ENCODE measurements at places on chromosomes 3 and 15.

GRCh38 chr3:173583496-173583895, 186.0 kb downstream of the NLGN1 start:
- DNase-seq = no peak

- DNase-seq = peak; percentile 92
Observed at GRCh38 chr15:55318588-55319494, at the start of the genes PIGB and PIGBOS1. Gene PIGB (plus strand): TSS chr15:55319222. CDS start chr15:55319251, 29 bp downstream. Gene PIGBOS1 (minus strand): TSS chr15:55319123. CDS start chr15:55317792, 1,331 bp downstream.

DNA sequence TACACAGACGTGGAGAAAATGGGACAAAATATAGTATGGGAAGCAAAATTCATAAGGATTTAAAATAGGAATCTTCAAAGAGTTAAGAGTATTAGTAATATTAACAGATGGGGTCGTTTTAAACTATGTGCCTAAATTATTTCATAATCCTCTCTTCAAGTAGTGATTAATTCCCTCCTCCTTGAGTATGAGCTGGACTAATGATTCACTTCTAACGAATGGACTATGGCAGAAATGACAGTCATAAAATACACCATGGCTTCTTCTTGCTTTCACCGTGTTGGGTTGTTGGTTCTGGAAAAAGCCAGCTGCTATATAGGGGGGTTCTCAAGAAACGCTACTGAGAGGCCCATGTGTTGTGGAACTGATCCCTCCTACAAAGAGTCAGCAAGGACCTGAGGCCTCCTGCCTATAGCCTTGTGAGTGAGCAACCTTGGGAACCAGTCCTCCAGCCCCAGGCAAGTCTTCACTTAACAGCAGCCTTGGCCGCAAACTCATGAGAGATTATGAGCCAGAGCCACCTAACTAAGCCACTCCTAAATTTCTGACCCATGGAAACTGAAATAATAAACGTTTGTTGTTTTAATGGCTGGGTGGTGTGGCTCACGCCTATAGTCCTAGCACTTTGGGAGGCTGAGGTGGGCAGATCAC, 64.8 kb upstream of the ABHD2 start:
- no peak for DNase-seq

DNA sequence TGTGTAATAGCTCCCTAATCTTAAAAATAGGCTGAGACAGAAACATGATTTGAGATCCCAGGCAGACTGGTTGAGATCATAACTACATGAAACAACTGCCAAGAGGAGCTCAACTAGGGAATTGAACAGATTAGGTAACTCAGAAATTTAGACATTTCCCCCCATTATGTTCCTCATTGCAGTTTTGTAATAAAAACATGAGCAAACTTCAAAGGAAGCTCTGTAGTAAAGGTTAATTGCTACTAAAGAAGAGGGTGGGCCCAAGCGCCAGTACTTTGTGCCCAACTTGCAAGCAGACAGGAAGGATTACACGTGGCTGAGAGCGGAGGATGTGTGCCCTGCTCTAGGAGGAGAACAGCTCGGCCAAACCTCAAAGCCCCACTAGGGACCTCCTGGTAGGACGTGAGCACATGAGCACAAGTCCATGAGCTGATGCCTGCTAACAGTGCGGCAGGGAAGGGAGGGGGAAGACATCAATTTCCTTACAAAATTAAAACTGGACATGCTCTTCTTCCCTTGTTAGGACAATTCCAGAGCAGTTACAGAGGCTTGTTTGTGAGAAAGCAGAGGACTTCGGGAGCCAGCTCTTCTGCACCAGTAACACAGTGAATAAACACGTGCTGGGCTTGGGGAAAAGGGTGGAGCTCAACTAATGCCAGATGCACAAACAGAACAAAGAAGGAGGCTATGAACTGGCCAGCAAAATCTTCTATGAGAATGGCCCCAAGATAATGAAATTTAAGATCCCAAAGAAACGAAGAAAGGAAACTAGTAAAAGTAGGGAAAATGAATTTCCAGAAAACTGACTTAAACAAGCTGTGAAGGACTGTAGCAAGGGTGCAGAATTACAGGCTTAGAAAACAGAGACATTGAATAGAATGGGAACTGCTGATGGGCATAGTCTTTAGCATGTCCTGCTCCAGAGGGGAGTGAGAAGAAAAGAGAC, 275.5 kb downstream of the MECOM start:
- DNase-seq = no peak

DNA sequence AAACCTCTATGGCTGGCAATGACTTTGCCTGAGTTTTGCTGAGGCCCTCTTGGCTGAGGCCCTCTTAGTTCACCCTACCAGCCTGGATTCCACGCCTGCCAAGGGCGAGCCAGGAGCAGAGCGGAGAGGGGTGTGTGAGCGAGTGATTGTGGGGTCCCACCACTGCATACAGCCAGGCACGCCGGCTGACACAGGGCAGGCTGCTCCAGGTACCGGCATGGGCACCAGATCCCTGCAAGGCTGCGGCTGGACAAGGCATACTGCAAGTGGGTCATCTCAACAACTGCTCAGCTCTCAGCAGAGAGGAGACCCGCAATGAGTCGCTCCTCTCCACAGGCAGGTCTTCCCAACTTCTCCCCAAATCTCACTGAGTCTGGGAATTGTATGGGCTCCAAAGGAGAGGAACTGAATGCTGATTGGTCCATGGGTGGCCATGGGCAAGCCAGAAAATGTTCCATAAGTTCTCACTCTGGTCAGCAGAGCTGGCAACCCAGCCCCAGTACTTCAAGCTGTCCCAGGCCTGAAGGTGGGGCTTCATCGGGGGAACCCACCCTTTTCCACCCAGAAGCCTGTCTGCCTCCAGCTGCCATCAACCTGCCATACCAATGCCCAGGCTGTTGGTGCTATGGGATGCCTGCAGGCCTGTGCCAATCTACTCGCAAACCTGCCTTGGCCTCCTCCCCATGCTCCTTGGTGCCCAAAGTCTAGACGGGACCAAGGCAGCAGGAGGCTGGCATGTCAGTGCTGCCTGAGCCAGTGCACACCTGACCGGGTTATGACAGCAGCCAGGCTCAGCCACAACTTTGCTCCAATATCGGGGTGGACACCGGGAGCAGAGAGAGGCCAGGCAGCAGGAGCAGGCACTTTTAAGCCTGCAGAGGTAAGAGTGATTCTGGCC, 1273.6 kb upstream of the GBE1 start:
- DNase-seq = no peak

DNA sequence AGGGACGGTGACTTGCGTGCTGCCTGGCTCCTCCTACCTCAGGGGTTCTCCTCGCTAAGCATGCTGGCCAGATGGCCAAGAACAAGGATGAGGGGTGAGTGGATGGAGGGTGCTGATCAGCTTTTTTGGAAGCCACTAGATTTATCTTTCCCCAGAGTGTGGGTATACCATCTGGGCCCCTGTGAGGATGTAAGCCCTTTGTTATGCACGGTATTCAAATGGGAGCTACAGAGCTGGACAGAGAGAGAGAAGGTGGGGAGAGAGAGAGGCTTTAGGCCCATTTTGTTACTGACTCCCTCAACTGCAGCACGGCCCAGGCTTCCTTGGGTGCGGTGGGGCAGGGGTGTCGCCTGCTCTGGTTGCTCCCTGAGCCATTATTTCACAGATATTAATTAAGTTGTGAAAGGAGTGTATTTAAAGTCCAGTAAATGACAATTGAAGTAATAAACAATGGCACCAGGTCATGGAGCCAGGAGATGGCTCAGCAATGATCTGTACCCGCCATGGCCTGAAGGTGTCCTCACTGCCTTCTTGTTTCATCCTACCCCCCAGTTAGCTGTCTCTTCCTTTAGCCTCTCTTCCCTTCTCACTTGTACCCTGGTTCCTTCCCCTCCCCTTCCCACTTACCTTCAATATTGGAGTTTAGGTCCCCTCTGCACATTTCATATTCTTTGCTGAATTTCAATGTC, 158.0 kb downstream of the CLSTN2 start:
- no peak for DNase-seq

- DNase-seq = no peak
Observed at GRCh38 chr3:64316971-64317370, 91.7 kb upstream of the PRICKLE2 start.

DNA sequence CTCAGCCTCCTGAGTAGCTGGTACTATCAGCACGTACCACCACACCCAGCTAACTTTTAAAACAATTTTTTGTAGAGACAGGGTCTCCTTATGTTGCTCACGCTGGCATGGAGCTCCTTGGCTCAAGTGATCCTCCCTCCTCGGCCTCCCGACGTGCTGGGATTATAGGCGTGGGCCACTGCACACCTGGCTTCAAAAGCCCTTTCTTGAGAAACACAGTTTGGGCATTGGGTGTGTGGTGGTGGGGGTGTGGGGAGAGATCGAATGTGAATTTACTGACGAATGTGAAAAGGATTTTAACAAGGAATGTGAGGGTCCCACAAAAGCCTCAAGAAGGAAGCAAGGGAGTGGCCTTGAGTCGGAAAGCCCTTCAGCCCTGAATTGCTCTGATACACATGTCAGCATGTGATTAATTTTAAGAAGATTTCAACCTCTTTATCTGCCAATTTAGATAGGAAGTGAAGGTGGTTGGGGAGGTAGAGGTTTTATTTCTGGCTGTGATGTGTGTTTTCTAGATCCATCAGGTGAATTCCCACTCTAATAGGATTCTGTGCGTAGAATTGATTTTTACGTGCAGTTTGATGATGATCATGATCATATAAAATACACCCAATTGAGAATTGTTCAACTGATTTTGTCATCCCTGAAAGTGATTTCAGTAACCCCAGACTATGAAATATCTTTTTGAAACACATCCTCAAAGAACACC, 1.1 kb downstream of the CCR4 start:
- no peak for DNase-seq

GRCh38 chr3:156577736-156578135, 22.8 kb upstream of the SSR3 start:
- DNase-seq = no peak

- no peak for DNase-seq
Observed at GRCh38 chr3:150765949-150766720, 3.2 kb upstream of the SIAH2 start.

DNA sequence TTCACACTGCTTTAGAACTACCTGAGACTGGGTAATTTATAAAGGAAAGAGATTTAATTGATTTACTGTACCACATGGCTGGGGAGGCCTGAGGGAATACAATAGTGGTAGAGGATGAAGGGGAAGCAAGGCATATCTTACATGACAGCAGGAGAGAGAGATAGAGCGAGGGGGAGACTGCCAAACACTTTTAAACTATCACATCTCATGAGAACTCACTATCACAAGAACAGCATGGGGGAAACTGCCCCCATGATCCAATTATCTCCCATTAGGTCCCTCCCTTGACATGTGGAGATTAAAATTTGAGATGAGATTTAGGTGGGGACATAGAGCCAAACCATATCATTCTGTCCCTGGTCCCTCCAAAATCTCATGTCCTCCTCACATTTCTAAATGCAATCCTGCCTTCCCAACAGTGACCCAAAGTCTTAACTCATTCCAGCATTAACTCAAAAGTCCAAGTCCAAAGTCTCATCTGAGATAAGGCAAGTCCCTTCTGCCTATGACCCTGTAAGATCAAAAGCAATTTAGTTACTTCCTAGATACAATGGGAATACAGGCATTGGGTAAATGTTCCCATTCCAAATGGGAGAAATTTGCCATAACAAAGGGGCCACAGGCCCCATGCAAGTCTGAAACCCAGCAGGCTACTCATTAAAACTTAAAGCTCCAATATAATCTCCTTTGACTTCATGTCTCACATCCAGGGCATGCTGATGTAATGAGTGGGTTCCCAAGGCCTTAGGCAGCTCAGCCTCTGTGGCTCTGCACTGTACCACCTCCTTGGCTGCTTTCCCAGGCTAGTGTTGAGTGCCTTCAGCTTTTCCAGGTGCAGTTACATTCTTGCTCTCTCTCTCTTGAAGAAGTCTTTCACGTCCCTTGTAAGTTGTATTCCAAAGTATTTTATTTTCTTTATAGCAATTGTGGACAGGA, 481.7 kb upstream of the TGFBR2 start:
- peak; percentile 75 for DNase-seq

DNA sequence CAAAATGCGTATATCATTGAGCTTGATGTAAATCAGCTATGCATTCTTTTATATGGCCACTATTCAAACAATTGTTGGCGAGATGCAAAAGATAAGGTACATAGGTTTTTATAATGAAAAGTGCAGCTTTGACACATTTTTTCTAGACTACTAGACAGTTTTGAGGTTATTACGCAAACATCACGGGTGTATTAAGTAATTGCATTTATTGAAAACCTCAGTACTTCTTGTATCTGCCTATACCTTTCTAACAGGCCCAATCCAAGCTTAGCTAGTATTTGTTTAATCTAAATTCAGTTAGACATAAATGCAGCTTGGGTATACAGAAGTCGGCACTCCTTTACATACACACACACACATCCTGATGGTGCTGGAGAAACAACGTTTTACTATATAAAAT, 2.7 kb downstream of the SPESP1 start:
- DNase-seq = no peak

DNA sequence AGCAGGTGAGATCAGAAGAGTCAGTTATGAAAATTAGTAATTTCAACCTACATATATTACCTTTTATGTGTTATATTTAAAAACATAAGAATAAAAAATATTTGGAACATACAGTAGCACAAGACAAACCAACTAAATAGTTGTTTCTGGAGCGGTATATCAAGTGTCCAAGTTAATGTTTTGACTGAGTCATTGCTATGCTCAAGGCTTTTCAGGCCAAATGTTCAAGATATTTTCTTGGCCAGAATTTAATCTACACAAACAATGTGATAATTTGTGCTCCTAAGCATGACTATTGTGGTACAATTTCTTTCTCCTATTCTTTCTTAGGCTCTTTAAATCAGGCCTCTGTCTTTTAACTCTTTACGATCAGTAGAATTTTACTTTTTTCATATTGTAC, 412.4 kb downstream of the RAP2B start:
- no peak for DNase-seq

DNA sequence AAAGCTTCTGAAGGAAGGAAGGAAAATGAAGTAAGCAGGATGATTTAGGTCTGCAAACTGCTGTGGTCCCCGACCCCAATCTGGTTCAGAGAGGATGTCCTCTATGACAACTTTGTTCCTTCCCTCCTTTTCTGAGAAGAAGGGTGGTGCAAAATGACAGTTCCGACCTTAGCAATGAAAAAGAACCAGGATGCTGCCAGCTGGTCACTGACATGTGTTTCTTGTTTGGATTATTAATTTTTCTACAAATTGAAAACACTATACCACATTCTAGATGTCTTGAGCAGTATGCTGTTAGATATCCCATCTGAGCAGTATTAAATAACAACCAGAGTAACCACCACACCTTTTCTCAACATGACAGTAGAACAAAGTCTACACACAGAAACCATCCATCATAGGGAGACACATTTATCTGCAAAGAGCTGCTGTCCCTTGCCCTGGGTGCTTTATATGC, 27.5 kb downstream of the CDCP1 start:
- no peak for DNase-seq

DNA sequence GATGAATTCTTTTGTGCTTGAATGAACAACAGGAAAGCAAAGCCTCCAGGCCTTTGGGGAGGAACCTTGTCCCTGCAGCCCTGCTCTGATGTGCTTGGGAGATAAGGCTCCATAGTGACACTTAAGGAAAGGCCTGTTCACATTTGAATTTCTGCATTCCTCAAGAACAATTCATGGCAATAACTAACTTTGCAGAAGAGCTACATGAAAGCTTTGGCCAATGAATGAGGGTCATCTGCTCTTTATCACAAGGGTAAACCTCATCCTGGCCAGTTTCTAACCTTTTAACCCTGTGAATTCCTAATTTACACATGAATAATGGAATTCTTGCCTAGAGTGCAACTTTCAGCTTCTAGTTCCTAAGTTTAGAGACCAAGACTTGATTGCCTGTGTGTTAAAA, 5.6 kb downstream of the PRTG start:
- DNase-seq = no peak

GRCh38 chr3:13705051-13705450, 156.1 kb downstream of the FBLN2 start:
- no peak for DNase-seq

GRCh38 chr15:36370731-36371112, 208.7 kb upstream of the CDIN1 start:
- no peak for DNase-seq

GRCh38 chr3:68893600-68894239, 38.6 kb downstream of the TAFA4 start:
- no peak for DNase-seq

Measured in testis (tissue), 5 donors.